ENCODE measurements at places on chromosomes 16 and 17. TPM values are rescaled to one million over a fixed set of nuclear protein-coding genes. Genes with fewer than 3 reads are reported as not detected.

GRCh38 chr17:65243838-65244625 is 106.9 kb downstream of the RGS9 start:
- no peak overlapping the region for H3K27ac ChIP-seq
- no peak for DNase-seq
- H3K27me3 ChIP-seq: peaks cover 8% of the 10 kb centered on the region

Gene SPOP
- 53.7 TPM for total RNA-seq

- H3K36me3 ChIP-seq: peaks cover 17% of the 10 kb centered on the region
- no peak for DNase-seq
- H3K4me3 ChIP-seq: no peak overlapping the region
- no peak overlapping the region for H3K27ac ChIP-seq
- H3K27me3 ChIP-seq: no peaks in the 10 kb centered on the region
Measured at GRCh38 chr17:47131761-47132160, 57.3 kb downstream of the CDC27 start.

DNA sequence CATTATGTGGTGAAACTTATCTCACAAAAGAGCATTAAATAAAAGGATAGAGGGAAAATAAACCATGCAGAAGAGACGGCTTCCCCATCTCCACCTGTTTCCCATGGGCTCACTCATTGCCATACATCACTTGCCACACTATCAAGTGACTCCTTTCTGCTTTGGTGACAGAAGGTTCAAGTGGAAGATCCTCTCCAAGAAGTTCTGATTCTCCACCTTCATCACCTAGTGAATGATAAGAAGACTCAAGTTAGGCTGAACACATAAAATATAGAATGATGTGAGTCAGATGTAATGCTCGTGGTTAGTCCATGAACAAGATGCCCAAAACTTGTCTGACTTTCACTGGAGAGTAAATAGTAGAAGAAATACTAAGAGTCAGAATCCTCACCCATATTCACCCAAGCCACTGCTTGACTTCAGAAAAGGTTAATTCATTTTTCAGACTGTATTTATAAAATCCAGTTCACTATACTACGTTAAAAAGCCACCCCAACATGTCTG is 100.1 kb upstream of the TOB1 start:
- H3K27me3 ChIP-seq: no peaks in the 10 kb centered on the region
- no peak overlapping the region for H3K27ac ChIP-seq
- no peak overlapping the region for H3K4me3 ChIP-seq
- DNase-seq: no peak
- no peaks in the 10 kb centered on the region for H3K4me1 ChIP-seq
- peaks cover 18% of the 10 kb centered on the region for H3K36me3 ChIP-seq

- no peaks in the 10 kb centered on the region for H3K27me3 ChIP-seq
- H3K4me3 ChIP-seq: no peak overlapping the region
- no peak for DNase-seq
- peaks cover 20% of the 10 kb centered on the region for H3K36me3 ChIP-seq
- H3K27ac ChIP-seq: no peak overlapping the region
Measured at GRCh38 chr17:63282455-63282854, 163.7 kb downstream of the CYB561 start.

Gene PMFBP1
- 3.9 TPM for total RNA-seq
